ENCODE measurements at places on chromosomes 5 and 9.

DNA sequence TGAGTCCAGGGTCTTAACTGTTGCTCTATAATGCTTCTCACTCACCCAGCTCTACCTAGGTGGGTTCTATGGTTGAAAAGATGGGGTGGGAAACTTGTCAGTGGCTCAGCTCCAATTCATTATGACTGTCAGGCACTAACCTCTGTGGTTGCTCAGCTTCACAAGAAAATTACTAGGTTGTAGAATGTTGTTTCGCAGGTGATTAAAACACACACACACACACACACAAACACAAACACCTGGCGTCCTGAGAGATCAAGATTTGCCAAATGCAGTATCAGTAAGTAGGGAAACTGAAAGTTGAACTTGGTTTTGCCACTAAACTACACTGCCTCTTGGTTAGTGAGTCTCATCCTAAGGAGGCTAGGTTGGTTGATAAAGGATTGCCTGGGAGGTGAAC is 2.8 kb downstream of the MCCC2 start:
- no peak for DNase-seq

DNA sequence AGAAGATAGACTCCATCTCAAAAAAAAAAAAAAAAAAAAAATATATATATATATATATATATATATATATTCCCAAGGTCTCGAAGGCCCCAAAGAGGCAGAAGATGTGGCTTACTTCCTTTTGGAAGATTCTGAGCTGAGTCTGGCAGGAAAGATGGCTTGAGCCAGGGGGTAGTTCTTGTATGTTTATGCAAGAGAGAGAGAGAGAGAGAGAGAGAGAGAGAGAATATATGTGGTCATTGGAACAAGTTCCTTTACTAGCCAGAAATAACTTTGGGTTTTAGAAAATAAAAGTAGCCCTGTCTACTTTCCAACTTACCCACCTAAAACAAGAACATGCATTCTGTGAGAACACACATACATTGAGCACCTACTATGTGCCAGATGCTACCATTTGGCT is 17.6 kb downstream of the NCS1 start:
- DNase-seq, result no peak

DNA sequence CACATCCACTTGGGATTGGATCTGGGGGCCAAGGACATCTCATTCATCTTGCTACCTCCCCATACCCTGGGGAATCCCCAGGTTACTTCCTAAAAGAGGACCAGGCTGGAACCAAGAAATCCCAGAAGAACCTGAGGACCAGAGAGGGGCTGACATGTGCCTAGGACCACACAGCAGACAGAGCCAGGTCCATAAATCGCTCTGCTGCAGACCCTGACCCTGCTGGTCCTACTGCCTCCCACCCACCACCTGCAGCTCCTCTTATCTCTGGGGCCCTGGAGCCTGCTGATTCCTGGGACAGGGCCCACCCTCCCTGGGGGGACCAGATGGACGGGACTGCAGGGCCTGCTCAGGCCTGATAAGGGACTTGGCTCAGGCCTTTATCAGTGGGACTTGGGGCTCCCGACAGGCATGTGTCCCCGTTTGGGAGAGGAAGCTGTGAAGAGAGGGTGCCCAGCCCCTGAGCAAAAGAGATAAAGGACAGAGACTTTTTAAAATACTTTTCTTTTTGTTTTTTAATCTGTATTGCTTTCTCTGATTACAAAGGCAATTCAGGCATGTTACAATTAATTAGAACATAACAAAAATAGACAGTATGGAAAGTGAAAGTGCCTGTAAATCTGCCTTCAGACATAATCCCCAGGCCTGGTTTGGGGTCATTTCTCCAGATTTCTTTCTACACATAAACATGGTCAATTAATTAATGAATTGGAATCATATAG is 101.3 kb upstream of the LARP1 start:
- DNase-seq, result no peak

DNA sequence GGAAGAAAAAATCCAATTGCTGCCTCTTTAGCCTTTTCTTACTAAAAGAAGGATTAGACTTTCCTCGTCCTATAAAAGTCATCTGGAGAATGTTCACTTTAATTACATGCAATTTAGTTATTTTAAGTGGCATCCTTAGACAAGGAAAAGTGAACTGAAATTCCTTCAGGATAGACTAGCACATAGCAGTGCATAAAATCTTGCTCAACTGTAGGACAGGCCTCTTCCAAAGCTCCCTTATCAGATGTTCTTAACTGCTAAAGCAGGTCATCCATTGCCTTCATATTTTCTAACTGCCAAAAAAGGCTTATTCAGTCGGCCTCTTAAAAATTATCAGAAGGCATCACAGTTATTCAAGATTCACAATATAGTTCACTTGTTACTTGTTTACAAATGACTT is 396.5 kb downstream of the DMRT2 start:
- DNase-seq, result no peak

DNA sequence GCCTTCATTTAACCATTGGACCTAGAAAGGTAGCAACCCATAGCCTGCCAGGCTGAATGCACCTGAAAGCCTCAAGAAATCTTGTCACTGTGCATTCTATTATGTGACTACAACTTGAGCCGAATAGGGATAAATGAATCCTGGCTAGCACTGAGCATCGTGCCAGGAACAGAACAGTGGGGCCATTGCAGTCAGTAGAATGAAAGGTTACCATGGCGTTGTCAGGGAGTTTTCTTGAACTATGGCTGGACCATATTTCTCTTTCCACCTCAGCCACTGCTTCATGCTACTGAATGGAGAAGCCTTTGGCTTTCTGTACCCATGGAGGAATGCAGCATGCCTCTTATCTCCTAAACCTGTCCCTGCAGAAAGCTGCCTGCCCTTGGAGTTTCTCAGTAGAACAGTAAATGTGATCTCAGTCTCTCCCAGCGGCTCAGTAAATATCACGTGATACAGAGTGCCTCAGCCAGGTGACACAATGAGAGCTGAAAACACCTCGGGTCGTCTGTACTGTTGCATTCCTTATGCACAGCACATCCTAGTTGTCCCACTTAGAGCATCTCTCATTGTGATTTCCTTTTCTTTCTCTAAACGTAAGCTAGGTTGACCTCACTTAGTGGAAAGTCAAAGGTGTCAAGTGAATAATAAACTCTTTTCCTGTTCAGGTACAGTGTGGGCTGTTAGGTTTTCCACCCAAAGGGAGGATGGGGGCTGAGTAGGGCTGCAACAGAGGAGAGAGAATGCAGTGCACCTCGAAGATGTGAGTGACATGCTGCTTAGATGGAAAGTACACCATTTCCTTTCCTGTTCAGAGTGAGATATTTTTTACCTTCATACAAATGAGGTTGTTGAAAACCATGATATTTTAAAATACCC is 115.3 kb downstream of the MACIR start:
- no peak for DNase-seq

DNA sequence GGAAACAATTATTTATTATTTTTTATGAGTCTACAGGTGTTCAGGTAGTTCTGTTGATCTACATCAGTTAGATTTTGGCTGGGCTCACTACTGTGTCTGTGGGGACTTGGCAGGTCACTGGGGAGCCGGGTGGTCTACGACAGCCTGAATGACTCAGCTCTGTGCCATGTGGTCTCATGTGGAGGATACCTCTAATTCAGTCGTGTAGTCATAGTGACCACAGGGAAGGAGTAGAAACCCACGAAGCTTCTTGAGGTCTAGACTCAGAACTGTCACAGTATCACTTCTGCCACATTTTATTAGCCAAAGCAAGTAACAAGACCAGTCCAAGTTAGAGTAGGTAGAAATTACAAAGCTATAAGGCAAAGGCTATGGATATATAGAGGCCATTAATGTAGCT is 64.7 kb upstream of the GRAMD2B start:
- no peak for DNase-seq

DNA sequence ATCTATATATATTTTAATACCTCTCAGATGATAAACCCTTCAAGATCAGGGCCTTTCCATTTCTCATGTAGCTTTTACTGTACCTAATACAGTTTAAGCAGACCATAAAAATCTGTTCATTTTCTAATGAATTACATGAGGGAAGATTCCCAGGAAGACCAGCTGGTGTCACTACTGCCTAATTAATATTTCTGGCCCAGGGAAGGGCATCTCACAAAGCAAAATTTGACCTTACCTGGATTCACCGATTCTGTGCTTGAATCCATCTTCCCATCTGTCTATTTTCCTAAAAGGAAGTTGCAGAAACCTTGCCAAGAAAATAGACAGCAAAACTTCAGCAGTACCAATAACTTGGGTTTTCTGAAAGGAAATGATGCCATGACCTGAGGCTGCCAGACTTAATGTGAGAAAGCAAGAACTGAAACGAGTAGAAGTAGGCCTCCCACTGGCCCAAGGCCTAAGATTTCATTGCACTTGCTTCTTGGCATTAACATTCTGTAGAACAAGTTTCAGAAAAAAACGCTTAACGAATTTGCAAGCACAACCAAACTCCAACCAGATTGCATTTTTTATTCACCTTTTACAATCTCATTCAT is 83.0 kb upstream of the GLIS3 start:
- DNase-seq, result no peak

DNA sequence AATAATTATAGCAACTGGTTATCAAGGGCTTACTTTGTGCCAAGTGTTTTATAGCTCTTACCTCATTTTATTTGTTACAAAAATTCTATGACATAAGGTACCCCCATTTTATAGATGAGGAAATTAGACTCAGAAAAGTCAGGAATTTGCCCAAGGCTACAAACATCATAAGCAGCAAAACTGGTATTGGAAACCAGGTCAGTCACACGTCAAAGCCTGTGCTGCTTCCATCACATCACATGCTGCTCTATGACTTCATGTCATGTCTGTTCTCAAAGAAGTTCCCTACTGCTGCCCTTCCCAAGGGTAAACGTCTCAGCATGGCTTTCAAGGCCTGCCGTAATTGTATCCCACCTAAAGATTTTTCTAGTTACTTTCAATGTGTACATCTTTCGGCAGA is 6.9 kb upstream of the KIF2A start:
- DNase-seq, result no peak

DNA sequence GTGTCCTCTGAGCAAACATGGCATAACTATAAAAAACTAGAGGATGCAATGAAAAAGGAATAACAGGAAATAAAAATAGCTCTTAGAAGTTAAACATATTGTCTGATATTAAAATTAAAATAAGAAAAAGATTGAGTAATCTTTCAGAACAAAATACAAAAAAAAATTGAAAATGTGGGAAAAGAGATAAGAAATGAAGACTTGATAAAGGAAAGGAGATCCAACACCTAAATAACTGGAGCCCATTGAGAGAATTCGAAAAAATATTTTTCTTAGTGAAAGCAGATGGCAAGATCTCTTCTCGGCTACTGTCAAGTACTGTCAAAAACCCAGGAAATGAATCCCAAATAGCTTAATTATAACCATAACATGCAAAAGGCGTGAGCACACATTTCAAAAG is 24.9 kb downstream of the LIFR start:
- DNase-seq, result no peak

DNA sequence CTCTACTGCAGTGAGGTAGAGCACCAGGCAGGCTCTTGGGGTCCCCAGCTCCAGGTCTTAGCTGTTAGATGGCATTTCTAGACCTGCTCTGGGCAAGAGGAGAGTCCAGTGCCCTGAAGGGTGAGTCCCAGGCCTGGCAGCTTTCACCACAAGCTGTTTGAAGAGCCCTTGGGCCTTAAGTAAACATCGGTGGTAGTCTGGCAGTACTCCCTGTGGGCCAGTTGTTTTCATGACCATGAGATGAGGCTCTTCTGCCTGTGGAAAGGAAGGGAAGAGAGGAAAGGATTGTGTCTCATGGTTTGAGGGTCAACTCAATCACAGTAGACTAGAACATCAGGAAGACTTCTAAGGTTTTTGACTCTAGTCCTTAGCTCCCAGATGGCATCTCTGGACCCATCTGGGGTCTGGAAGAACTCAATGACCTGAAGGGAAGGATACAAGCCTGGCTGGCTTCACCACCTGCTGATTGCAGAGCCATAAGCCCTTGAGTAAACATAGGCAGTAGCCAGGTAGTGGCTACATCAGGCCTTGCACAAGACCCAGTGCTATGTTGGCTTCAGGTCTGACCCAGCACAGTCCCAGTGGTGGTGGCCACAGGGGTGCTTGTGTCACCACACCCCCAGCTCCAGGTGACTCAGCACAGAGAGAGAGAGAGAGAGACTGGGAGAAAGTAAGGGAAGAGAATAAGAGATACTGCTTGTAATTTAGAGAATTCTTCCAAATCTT is 114.3 kb upstream of the PCSK5 start:
- DNase-seq, result no peak

DNA sequence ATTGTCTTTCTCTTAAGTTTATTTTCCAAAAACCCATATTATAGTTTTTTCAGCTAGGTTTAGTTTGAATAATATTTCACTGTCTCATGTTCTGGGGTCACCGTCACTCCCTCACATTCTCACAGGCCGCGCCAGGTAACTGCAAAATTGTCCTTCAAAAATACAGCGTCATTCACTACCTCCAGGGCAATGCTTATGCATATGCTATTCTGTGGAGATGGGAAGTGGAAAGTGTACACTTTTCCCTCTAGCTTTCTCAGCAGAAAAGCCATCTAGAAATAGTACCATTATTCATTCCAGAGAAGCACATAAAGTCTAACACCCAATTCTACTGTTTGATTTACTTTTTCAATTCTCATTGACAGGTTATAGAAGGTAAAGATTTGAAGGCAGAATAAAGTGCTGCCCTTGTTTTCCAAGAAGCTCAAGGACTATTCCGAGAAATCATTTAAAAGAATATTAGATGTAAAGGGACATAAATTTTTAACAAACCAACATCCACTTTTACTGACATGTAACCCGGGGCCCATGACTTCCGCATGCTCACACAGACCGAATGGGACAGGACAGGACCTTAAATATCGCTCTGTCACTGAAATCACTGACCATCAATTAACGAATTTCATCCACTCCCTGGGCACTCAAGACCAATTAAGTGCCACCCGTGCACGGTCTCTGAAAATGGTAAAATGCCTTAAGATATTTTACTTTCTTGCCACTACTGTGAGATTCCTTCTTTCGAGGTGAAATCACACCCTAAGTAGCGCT is 720 bp downstream of the NUDT12 start:
- no peak for DNase-seq

DNA sequence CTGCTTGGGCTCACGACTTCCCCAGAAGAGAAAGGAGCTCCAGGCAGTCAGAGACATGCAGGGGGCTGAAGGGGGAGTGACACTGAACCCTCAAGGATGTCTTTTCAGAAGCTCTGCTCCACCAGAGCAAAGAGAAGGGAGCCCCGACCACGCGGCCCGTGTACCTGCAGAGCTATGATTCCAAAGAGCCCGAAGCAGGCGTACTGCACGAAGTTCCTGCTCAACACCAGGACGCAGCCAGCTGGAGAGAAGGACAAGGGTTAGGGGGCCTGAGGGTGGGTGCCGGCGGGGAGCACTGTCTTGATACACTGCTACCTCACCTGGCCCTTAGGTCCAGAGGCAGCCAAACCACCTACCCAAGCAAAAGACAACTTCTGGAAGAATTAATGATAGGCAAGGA is 9.4 kb downstream of the SURF4 start:
- no peak for DNase-seq

DNA sequence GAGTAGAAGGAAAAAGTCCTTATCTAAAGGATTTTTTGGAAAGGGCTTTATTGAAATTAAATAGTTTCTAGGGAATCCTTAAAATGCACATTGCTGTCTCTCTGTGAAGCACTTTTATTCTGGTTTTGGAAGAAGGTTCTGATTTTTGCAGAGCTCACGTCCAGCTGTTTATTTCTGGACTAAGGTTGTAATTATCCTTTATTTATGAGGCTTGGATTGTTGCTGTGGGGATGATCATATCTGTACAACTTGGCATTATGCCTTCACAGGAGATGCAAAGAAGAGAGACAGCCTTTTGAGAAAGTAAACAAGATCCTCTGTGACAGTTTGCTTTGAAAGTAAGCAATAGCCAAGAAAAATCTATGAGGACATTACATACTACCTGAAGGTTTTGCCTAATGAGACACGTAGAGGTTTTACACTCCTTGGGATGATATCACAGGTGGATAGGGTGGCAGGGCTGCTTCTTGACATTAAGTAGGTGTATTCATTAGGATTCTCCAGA is 14.6 kb downstream of the SMARCA2 start:
- no peak for DNase-seq
